T-helper 2 cell treated with Interferon-gamma antibody and Interleukin-4, amounts not matched to agents 5 μg/mL and 100 μg/mL, for 36 hours (primary cell): ENCODE measurements at places on chromosomes 2 and 18.

- DNase-seq: no peak
Observed at GRCh38 chr18:78736015-78736690, 243.5 kb upstream of the SALL3 start.

- no peak for DNase-seq
Observed at GRCh38 chr18:49933530-49934128, 120.3 kb upstream of the ACAA2 start.

DNA sequence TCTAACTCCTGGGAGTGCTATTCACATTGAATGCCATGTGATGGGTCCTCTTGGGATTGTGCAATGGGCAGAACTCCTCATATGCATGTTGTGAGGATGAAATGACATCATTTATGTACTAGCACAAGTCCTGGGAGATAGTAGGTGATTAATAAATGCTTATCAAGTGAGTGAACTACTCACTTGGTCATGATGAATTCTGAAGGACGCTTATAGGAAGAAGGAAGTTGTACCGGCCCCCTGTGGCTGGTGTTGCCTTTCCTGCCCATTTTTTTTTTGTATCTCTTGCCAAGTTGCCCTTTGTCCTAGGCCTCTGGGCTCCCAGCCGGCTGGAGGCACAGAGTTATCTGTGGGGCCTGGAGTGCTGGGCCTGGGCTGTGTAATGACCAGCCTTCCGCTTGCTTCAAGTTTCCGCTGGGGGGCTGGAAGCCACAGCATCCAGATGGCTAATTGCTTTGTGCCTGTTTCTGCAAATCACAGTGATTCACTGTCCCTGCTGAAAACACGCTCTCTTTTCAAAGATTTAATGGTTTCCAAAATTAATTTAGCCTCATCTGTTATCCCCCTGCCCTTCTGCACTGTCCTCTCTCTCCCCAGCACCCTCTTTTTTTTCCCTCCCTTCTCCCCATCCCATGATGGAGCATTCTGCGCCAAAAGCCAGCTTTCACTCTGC lies 33.7 kb upstream of the MRPL33 start:
- DNase-seq: no peak

DNA sequence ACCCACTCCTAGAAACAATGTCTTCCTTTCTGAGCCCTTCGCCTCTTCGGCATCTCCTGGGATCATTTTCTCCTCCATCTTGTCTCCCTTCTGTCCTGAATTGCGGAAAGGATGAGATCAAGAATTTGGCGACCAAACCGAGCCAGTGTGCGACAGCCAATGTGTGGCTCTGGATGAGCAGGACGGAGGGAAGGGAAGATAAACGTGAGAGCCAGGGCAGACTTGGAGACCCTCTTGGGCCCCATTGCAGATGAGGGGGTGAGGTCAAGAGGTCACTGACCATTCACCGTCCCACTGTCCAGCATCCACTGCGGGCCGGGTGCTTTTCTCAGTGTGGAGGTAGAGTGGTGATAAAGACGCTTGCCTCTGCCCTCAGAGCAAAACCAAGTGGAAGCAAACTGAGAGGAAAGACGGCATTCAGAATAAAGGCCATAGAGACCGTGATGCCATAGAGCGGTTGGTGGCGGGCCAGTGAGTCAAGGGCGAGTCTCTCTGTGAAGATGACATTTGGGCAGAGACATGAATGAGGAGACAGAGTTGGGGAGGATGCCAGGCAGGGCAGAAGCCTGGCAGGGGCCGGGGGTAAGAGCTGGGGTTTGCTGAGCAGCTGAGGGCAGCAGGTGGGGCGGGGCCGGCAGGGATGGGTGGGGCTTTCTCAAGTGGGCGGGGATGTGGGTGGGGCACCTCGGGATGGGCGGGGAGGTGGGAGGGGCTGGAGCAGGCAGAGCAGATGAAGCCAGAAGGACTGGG lies 55.6 kb downstream of the ACAA2 start:
- no peak for DNase-seq

GRCh38 chr2:177599139-177599688 lies 206.6 kb downstream of the AGPS start:
- DNase-seq: no peak

DNA sequence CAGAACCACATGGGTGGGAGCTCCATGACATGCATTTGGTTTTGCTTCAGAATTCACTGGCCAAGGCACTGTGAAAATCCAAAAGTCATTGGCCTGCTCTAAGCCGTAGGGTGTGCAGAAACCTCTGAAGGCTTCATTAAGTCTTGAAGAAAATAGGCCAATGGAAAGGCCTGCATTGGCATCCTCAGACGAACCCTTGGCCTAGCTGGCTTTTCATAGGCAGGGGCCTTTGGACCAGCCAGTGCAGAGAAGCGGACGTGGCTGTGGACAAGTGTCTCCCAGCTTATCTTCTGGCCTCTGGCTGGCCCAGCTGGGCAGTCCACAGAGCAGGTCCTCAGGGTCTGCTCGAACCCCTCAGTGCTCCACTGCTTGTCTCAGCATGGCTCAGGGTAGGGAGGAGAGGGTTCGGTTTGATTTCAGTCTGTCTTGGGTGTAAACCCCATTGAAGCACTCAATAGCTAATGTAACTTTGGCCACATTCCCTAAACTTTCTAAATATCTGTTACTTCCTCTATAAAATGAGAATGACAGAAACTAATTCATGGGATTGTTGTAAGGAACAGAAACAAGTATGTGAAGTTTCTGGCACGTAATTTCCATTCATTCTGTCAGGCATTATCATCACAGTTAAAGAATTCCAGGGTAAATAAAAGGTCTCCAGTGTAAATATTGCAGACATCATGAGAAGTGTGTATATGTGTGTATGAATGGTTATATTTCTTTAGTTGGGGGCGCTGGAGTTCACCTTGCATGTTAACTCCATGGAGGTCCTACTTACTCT lies 125.5 kb downstream of the TFCP2L1 start:
- no peak for DNase-seq
